ENCODE measurements at places on chromosomes 5 and 9. TPM values are rescaled to one million over a fixed set of nuclear protein-coding genes. Genes with fewer than 3 reads are reported as not detected.

Gene ECM2
- total RNA-seq = not detected

Gene HMHB1
- total RNA-seq = not detected

Gene ARID3C
- 0.27 TPM for total RNA-seq

GRCh38 chr9:7756088-7756487 is 43.5 kb downstream of the DMAC1 start:
- DNase-seq = no peak

- DNase-seq = no peak
Measured at GRCh38 chr5:141870871-141871270, 7.3 kb downstream of the PCDH1 start.

DNA sequence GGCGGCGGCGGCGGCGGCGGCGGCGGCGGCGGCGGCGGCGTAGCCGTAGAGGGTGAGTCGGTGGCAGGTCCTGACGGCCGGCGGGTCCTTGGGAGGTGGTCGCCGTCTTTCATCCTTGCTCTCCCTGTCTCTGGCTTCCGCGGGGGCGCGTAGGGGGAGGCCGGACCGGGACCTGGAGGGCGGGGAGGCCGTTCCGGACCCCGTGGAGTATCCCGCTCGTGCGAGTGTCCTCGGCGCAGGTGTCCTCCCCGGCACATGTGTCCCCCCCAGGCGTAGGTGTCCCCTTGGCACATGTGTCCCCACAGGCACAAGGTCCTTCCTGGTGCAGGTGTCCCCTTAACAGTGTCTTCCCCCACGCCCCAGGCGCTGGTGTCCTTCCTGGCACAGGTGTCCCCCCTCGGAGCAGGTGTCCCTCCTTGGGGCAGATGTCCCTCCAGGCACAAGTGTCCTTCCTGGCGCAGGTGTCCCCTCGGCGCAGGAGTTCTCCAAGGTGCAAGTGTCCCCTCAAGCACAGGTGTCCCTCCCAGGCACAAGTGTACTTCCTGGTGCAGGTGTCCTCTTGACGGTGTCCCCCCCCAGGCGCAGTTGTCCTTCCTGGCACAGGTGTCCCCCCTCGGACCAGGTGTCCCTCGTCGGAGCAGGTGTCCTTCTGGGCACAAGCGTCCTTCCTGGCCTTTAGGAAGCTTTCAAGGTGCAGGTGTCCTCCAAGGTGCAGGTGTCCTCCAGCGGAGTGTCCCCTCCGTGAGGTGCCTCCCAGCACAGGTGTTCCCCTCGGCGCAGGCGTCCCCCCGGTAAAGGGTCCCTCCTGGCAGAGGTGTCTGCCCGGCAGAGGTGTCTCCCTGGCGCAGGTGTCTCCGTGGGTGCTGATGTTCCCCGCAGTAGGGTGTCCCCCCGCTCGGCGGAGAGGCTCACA is 519 bp downstream of the EXOC3 start:
- DNase-seq = peak; percentile 15

DNA sequence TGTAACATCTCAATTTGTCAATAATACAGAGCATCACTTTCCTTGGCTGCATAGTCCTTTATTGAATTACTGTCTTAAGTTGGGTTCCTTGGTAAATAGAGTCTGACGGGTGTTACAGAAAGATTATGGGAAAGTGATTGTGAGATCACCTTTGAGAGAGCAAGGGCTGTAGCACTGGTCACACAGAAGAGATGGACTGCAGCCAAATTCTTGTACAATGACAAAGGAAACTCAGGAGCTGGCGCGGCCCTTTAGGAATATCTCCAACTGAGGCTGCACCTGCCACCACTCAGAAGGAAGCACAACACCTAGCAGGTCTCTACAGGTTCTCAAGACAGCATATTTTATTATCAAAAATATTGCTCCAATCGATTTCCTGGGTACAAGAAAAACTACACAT is 350.0 kb upstream of the ISL1 start:
- DNase-seq = no peak

DNA sequence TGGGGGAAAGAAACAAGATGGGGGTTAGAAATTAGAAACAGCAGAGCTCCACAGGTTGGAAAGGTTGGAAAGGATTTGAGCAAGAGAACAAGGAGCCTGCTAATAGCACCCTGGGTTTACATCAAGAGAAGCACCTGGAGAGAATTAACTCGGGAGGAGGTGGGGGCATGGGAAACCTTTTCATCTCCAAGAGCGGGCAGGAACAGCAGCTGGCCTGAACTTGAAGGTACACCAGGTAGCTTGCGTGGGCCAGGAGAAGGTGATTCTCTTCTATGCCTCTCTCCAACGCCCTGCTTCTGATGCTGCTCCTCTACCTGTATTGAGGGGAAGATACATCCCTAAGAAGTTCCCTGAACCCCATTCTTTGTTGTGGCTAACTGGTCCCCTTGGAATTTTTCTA is 37.1 kb upstream of the GLRX start:
- DNase-seq = no peak
